Astrocyte of the cerebellum (primary cell): ENCODE measurements at places on chromosomes 6 and 20.

DNA sequence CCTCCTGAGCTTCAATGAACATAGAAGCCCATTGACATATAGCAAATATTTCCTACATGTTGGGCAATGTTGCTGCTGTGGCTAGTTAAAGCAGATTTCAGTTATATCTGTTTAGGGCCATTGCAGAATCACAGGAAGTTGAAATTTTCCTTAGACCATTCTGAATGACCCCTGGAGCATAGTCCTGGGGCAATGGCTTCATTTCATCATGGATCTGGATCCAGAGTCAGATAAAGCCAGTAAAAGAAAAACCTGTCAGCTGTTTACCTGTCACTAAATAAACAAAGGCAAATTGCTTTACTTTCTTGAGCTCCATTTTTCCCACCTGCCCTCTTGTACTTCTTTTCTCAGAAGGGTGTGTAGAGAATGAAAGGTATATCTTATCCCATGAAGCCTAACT, 494.0 kb upstream of the MAP3K7 start:
- no peak for DNase-seq

GRCh38 chr6:37068356-37069270, 63.2 kb downstream of the FGD2 start:
- DNase-seq: no peak

- DNase-seq: no peak
Observed at GRCh38 chr6:31579119-31579505, 3.1 kb downstream of the LTB start.

DNA sequence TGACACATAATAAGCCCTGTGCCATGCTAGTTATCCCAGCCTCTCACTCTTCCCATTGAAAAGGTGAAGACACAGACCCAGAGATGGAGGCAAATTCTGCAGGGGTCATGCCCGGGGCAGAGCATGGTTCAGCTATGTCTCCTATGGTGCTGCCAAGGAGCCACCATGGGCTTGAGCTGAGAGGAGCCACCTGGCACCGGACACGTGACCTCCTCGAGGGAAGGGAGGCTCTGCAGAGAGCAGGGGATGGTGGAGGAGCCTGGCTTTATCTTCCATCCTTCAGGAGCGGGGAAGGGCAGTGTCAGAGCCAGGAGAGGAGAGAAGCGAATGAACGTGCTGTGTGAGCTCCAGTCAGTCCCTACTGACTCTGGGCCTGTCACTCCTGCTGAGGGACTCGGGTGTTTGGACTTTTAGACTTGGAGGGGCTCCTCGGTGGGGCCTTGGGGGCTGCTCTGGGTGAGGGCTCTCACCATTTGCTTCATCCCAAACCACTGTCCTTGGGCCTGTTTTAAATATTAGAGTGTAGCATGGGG, 11.1 kb upstream of the CCN5 start:
- no peak for DNase-seq
